ENCODE measurements at places on chromosomes 6 and 20. TPM values are rescaled to one million over a fixed set of nuclear protein-coding genes. Genes with fewer than 3 reads are reported as not detected.

DNA sequence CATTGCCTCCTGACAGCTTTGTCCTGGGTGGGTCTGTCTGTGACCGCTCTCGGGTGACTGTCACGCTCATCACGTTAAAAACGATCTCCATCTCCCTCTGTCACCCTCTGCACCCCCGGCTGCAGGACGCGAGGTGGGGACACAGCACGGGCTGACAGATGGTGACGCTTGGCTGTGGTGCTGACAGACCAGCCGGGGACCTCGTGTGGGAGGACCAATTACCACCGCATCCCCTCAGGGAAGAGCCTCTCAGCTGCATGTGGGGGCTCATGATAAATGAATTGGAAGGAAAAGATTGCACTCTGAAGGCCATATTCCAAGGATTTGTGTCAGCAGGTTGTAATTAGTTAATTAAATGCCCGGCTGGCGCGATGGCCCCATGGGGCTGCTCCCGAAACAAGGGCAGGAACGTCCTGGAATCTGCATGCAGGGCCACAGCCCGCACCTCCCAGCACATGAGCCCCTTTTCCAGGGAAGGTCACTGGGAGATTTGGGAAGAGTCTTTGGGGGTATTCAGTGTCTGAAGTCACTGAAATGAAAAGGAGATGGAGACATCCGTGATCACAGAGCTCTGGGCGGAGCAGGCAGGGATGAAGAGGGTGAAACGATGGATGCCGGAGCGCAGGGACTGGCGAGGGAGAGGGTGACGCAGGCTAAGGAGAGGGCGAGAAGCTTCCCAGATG lies 87.1 kb downstream of the ERMARD start:
- peaks cover 34% of the 10 kb centered on the region for H3K27me3 ChIP-seq
- DNase-seq = no peak
- no peaks in the 10 kb centered on the region for H3K36me3 ChIP-seq
- no peaks in the 10 kb centered on the region for H3K4me1 ChIP-seq
- no peak overlapping the region for H3K27ac ChIP-seq

The SPTLC3 gene
- 66.6 TPM for total RNA-seq

DNA sequence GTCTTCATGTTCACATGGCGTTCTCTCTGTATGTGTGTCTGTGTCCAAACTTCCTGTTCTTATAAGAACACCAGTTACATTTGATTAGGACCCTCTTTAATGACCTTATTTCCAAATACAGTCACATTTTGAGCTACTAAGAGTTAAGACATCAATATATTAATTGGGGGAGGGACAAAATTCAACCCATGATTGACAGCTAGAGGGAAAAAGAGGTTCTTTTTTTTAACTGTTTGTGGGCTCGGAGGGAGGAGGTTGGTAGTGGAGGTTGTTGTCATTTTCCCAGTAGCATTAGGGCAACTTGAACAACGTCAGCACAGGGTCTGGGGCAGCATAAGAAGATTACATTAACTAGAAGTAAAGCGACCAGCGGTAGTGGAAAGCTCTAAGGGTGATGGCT lies 2.3 kb upstream of the GMDS start:
- no peak for DNase-seq
- peaks cover 24% of the 10 kb centered on the region for H3K4me1 ChIP-seq
- no peak overlapping the region for H3K27ac ChIP-seq
- H3K4me3 ChIP-seq = no peak overlapping the region
- no peaks in the 10 kb centered on the region for H3K36me3 ChIP-seq
- no peaks in the 10 kb centered on the region for H3K27me3 ChIP-seq

- H3K4me3 ChIP-seq = no peak overlapping the region
- H3K36me3 ChIP-seq = no peaks in the 10 kb centered on the region
- no peaks in the 10 kb centered on the region for H3K27me3 ChIP-seq
- H3K4me1 ChIP-seq = peaks cover 11% of the 10 kb centered on the region
- DNase-seq = no peak
These were observed 176.3 kb downstream of the SCP2D1 start for GRCh38 chr20:18989736-18990474.

The COL11A2 gene
- 0.57 TPM for total RNA-seq

The GFRA4 gene
- not detected for total RNA-seq

DNA sequence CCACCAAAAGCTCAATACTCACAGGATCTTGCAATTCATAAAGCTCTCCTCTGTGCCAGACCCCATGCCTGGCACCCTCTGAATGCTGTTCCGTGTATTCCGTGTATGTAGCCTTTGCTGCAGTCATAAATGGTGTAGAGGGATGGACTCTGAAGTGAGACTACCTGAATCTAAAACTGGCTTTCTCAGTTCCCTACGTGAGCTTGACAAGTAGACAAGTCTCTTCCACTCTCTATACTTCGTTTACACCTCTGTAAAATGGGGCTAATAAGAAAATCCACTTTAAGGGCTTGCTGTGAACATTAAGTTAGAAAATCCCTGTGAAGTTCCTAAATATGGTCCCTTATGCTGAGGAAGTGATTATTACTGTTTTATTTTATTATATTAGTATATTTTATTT lies 31.5 kb downstream of the PPP1R16B start:
- H3K27me3 ChIP-seq = peaks cover 23% of the 10 kb centered on the region
- DNase-seq = no peak

DNA sequence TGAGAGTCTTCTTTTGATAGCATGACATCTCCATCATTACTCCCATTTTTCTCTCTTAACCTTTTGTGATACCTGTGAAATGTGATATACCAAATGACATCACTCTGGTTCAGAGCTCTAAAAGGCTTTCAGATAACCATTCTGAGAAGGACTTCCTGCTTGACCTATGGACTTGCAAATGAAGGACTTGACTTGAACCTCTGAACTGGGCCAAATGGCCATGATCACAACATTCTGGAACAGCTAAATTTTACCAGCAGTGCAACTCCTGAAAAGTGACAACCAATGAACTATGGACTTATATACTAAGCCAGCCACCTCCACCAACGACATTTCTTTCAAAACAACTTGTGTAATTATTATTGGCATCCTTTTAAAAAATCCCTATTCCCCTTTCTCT lies 1085.8 kb upstream of the CITED2 start:
- no peak overlapping the region for H3K4me3 ChIP-seq
- H3K27me3 ChIP-seq = no peaks in the 10 kb centered on the region
- H3K27ac ChIP-seq = no peak overlapping the region
- H3K4me1 ChIP-seq = peaks cover 18% of the 10 kb centered on the region

The KCNK17 gene
- not detected for total RNA-seq

The SIRPB1 gene
- total RNA-seq = not detected

The PRDM13 gene
- not detected for total RNA-seq

Data from suprapubic skin (tissue), 4 donors.